Stimulated activated CD4-positive, alpha-beta T cell treated with anti-CD3 and anti-CD28 coated beads, Interleukin-4, amount 100 ng/mL, for 1 hour (primary cell): ENCODE measurements at places on chromosomes 3 and 15.
A peak's percentile ranks its signal among the peaks of the same experiment; 100 is the strongest.

DNA sequence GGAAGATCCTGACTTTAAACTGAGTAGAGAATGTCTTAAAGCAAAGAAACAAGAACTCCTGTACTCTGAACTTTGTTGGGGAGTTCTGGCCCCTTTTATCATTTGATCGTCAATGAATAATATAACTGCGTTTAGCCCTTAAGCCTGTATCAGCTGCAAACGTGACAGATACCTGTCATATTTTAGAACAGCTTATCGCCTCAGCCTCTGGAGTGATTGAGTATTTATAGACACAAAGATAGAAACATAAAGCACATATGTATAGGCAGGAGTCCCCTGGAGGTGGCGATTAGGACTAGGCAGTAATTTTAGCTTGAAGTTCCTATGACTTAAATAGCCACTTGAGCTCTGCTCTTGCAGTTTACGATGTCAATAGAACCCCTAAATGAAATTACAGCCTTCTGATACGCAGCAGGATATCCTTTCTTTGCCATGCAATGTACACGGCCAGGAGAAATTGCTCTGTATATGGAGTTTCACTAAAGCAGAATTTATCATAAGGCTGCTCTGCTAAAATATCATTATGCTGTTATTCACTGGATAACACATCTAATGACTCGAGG is 321.8 kb downstream of the TIGIT start:
- DNase-seq, result no peak

DNA sequence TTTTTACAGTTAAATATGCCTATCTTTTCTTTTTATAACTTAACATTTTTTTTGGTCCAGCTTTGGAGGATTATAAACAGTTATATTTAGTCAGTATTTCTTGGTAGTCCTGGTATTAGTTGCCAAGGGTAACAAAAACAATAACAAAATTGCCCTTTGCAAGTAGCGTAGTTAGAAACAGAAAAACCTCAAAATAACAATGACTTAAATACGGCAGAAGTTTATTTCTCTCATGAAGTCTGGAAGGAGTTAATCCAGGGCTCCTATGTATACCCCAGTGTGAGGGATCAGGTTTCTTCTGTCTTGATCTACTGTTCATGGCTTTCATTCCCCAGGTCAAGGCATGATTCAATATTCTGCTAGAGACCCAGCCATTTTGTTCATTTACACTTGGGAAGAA is 14.1 kb upstream of the MYH15 start:
- DNase-seq, result no peak

DNA sequence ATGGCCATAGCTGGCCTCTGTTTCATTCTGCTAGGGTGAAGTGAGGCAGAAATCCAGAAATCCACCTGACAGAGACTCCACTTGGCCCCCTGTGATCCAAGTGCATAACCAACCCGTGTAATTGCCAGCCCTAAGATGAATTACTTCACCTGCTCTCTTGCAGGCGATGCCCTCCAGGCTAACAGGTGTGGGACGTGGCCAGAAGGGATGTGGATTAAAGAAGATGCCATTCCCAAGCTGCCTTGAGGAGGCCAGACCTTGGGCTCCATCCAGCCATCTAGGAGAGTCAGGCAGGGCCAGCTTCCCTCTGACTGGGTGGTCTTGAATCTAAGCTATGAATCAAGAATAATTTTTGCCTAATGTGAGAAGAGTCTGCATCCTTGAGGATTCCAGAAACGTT is 154.5 kb upstream of the BNIP2 start:
- DNase-seq, result no peak

DNA sequence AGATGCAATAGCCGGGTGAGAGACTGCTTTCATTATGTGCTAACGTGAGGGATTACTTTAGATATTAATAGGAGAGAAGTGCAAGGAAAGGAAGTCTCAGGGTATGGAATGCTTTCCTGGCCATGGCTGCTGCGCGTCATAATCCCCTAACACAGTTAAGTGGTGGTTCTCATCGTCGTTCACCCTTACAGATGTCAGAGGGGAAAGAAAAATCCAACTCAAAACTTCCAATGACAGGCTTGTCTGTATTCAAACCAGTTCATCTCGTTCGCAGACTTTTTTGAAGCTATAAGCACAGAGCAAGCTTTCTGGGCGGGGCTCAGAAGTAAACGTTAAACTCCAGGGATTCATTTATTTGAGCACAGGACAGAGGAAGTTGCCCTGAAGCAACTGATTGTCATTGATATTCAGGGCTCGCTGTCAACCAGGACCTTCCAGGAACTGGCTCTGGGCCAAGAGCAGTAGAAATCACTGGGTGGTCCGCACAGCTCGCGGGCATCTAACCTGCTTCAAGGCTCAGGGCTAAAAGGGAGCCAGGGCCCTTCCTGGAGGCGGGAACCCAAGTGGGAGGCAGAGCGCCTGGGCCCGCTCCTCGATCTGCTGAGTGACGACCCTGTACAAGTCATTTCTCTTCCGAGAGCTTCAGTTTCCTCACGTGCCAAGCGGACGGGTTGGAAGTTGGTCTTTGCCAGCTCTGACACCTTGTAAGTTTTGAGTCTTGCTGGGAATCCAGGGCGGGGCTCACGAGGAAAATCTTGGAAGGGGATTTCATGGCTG is 1.1 kb upstream of the LPP start:
- DNase-seq, result no peak

GRCh38 chr3:97971679-97972567 is at the start of gene RIOX2:
Gene RIOX2, minus strand, starts transcription at chr3:97972431. Its CDS starts 4,838 bp downstream, at chr3:97967593.
- peak; percentile 80 for DNase-seq

DNA sequence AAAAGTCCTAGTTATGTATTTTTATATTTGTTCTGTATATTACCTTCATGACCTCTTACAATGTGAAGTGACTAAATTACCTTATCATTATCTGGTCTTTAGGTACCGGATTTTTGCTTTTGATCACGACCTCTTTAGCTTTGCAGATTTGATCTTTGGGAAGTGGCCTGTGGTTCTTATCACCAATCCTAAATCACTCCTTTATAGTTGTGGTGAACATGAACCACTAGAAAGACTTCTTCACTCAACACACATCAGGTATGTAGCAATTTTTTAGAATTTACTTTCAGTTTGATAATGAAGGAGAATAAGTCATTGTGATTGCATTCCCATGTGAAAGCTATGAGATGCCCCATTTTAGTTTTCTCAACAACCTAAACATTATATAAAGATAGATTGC is 18.3 kb downstream of the TMEM62 start:
- DNase-seq, result no peak
